IPS DF 6.9 (cell line): ENCODE measurements at places on chromosomes 3 and 15.

DNA sequence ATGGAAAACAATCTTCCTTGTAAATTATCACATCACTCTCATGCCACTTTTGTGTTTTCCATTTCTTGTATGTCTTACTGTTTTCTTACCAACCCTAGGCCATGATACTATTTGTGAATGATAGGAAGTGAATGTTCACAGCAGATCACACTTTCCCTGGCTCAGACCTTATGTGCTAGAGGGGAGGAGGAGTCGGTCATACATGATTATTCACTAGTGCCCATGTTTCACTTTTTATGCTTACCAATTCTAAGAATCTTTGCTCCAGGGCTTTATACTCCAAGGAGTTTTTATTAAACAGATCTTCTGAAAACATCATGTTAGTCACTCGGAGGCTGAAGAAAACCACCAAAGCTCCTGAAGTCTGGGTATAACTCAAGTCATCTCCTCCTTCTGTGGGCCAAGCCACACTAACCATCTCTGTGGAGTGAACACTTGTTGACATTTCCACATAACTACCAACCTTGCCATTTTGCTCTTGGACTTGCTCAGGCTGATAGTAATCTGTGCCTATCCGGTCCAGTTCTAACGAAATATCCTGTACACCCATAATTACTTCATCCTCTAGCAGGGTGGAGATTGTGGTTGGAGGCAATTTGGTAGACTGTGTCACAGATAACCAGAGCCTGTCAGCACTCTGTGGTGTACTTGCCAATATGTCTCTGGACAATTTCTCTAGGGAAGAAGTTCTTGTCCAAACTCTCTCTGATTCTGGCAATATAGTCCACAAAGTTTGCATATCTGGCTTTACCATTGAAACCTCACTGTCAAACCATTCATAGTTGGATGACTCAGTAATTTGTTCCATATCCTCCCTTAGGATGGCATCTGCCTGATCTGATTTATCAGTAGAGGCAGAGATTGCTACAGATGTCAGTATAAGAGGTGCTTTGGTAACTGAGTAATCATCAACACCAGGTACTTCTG lies 76.8 kb downstream of the IMPG2 start:
- DNase-seq, result no peak

DNA sequence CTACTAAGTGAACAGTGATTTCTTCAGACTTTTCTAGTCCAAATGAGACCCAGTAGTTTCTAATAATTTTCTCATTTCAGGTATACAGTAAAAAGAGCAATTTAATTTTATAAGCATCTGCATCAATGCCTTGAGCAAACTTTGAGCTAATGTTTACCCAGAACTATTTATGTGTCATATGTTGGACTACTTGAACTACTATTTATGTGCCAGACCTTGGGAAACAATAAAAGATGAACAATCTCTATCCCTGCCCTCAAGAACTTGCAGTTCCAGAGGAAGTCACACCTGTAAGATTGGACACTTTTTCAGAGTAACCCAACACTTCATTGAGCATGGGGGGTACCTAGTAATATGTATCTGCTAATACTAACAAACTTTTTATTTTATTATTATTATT lies 2.3 kb upstream of the UBE3A start:
- no peak for DNase-seq

GRCh38 chr15:67335534-67336222 lies 81.1 kb downstream of the IQCH start:
- DNase-seq, result no peak

DNA sequence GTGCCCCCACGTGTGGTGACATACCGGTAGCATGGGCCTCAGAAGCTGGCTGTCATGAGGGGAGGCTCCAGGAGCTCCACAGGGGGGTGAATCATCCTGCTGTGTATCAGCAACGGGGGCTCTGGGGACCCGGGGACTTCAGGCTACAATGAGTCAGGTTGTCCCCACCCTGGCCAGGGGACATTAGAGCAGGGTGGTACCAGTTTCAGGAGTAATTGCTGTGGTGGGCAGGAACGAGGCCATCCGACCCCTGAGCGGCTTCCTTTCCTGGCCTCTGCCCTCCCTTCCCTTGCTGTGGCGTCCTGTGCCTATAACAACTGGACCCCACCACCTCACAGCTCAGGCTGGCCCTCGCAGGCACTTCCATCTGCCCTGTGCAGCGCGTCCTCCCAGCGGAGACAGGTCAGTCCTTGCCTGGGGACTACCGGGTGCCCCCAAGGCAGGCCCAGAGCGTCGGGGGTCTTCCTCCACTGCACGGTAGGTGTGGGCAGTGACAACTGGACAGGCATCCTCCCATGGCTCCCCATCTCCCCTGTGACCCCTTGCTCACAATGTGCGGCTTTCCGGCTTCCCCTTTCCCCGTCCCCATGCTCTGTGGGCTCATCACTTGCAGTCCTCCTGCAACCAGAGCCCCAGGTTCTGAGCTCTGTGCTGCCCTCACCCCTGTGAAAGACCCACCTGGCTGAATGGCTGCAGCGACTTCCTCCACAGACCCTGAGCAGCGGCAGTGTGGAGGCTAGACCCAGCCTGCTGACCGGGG lies 57.0 kb downstream of the KLF15 start:
- DNase-seq, result no peak

GRCh38 chr3:167733961-167734497 lies 663 bp downstream of the PDCD10 start:
- DNase-seq, result no peak
